ENCODE measurements at places on chromosomes 11 and 22.

DNA sequence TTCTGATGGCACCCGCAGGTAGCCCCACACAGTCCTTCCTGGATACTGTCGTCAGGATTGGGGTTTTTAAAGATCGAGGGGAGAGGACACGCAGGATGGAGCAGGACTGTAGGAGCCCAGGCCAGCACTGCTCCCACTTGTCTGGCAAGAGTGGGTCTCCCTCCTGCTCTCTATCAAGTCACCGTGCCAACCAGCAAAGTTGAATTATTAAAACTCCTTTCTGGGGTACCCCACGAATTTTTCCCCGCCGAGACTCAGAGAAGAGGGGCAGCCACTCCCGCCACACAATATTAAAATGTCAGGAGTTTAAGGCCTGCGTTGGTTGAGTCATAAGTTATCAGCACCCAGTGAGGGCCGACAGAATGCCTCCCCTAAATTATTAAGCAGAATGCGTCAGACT lies 10.1 kb downstream of the LMO1 start:
- DNase-seq, result no peak

DNA sequence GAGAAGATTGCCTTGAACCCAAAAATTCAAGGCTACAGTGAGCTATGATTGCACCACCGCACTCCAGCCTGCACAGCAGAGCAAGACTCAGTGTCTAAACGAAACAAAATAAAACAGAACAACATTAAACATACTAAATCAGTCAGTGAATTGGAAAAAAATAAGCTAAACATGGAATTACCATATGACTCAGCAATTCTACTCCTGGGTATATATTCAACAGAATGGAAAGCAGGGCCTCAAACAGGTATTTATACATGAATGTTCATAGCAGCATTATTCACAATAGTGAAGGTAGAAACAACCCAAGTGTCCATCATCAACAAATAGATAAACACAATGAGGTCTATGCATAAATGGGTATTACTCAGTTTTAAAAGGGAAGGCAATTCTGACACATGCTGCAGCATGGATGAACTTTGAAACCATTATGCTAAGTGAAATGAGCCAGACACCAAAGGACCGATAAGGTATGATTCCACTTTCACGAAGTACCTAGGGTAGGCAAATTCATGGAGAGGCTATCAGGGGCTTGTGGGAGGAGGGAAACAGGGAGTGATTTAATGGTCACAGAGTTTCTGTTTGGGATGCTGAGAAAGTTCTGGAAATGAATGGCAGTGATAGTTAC lies 15.5 kb downstream of the NTM start:
- no peak for DNase-seq

DNA sequence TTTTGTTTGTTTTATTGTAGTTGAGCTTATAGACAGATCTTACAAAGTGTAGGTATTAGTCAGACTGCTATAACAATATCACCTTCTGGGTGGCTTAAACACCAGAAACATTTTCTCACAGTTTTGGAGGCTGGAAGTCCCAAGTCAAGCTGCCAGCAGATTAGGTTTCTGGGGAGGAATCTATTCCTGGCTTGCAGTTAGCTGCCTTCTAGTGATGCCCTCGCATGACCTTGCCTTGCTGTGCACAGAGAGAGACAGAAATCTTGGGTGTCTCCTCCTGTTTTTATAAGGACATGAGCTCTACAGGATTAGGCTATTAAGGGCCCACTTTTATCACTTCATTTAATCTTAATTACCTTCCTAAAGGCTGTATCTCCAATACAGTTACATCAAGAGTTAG lies 1635.2 kb downstream of the FAM181B start:
- no peak for DNase-seq

- peak; percentile 95 for DNase-seq
Measured at GRCh38 chr11:73647459-73648100, 1.2 kb downstream of the PLEKHB1 start.

- DNase-seq, result no peak
Measured at GRCh38 chr11:120057028-120057330, 80.9 kb downstream of the TRIM29 start.

- DNase-seq, result peak; percentile 39
Measured at GRCh38 chr11:6233984-6234386, 451 bp downstream of the FHIP1B start.

DNA sequence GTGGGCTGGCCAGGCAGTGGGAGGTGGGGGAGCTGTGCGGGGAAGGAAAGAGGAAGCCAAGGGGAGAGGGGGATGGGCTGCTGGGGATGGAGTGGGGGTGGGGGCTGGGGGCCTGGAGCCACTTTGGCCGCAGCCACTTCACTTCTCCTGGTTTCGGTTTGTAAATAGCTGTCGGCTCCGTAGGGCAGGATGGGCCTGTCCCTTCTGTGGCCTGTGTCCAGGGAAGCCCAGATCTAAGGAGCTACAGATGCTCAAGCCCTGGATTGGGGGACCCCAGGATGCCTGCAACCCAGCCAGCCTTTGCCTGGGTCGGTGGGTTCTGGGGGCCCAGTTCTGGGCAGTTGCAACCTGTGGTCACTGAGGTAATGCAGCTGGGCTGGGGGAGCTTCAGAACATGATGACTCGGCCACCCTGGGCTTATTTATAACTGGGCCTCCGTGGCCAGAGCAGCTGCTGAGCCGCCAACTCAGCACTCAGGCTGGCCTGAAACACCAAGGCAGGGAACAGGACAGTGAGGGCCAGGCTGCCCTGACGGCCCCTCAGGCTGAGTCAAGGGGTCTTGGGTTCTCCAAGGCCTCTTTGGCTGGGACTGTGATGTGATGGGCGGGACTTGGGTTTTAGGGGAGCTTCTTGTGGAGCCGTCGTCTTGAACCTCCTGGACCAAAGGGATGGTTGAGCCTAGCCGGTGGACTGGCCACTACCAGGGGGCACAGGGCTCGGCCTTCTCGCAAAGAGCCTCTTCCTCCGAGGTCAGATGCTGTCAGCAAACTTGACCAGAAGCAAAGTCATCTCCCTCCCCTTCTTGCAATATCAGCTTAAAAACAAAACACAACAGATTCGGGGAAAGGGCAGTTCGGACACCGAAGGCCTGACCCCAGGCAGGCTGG lies 15.0 kb upstream of the SLC39A13 start:
- peak; percentile 0 for DNase-seq

GRCh38 chr11:108220721-108221336 lies 1.6 kb downstream of the NPAT start:
- no peak for DNase-seq

- DNase-seq, result no peak
Measured at GRCh38 chr22:32649515-32650200, 151.8 kb upstream of the TIMP3 start.
